ENCODE measurements at places on chromosomes 2 and 18.

DNA sequence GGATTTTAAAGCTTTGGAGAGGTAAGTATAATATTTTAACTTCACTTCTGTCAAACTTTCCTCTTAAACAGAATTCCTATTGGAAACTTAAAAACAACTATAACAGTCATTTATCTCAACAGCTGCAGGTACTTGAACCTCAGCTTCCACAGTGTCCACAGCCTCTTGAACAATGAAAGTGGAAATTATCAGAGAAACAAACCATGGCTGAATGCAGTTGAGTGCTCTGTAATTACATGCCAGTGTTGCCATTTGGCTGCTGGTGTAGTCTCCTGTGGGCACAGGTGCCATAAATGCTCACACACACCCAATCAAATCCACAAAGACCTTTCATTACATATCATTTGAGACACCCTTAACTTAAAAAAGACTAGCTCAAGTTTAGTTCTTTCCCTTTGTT lies 125.1 kb downstream of the CPS1 start:
- H3K27ac ChIP-seq: no peak overlapping the region
- H3K4me3 ChIP-seq: no peak overlapping the region
- no peaks in the 10 kb centered on the region for H3K36me3 ChIP-seq
- no peaks in the 10 kb centered on the region for H3K27me3 ChIP-seq

- H3K27me3 ChIP-seq: no peaks in the 10 kb centered on the region
- no peak overlapping the region for H3K27ac ChIP-seq
- H3K36me3 ChIP-seq: peaks cover 52% of the 10 kb centered on the region
- H3K4me1 ChIP-seq: no peaks in the 10 kb centered on the region
These were observed 544.8 kb downstream of the ARHGAP15 start for GRCh38 chr2:143674051-143674450.

- H3K4me3 ChIP-seq: no peak overlapping the region
- H3K4me1 ChIP-seq: no peaks in the 10 kb centered on the region
- H3K36me3 ChIP-seq: no peaks in the 10 kb centered on the region
- no peak for DNase-seq
- H3K27ac ChIP-seq: no peak overlapping the region
- H3K27me3 ChIP-seq: peaks cover 4% of the 10 kb centered on the region
These were observed 40.1 kb upstream of the EHBP1 start for GRCh38 chr2:62665446-62665845.

- DNase-seq: no peak
- H3K4me3 ChIP-seq: no peak overlapping the region
- no peak overlapping the region for H3K27ac ChIP-seq
- peaks cover 2% of the 10 kb centered on the region for H3K4me1 ChIP-seq
- H3K36me3 ChIP-seq: peaks cover 8% of the 10 kb centered on the region
- H3K27me3 ChIP-seq: peaks cover 3% of the 10 kb centered on the region
These were observed 25.3 kb downstream of the MMADHC start for GRCh38 chr2:149562324-149562723.

DNA sequence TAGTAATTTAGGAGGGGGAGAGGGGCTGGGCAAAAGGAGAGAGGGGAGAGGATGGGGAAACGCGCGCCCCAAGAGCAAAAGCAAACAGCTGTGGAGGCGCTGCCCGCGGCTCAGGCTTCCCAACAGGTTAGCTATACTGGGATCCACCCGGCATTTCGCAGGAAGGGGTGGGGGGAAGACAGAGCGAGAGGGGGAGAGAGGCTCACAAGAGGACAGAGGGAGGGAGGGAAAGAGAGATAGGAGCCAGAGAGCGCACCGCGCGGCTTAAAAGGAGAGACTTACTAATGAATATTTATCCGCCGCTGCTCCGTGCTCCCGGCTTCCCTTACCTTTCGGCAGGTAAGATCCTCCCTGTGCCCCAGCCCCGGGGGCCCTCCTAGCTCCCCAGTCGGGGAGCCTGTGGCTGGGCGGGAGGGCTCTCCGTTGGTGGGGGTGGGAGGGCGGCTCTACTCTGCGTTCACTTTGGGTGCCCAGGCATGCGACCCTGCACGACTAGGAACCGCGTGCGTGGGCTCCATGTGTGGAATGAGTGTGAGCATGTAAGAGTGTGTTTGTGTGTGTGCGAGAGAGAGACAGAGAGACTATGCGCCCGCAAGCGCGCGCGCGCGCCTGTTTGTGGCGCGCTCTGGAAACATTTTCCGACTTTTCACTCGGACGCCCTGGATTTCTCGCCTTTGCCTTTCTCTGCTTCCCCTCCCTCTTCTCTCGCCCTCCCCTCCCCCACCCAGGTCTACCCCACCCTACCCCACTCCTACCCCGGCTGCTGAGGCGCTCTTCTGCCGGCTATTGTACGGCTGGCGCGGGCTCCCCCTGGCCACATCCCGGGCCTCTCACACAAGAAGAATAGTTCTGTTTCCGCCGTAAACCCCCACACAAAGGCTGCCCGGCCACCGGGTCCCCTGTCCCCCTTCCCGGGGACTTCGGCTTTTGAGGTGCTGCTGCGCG lies 7.2 kb upstream of the SIX3 start:
- peaks cover 80% of the 10 kb centered on the region for H3K27me3 ChIP-seq
- no peak for DNase-seq
- H3K36me3 ChIP-seq: peaks cover 2% of the 10 kb centered on the region
- peaks cover 12% of the 10 kb centered on the region for H3K4me1 ChIP-seq
- H3K27ac ChIP-seq: no peak overlapping the region
- peak overlapping the region; percentile 34 for H3K4me3 ChIP-seq

GRCh38 chr18:45165871-45166270 lies 449.4 kb upstream of the SLC14A2 start:
- H3K27ac ChIP-seq: no peak overlapping the region
- no peaks in the 10 kb centered on the region for H3K4me1 ChIP-seq
- peaks cover 12% of the 10 kb centered on the region for H3K27me3 ChIP-seq
- no peak for DNase-seq
- H3K4me3 ChIP-seq: no peak overlapping the region

DNA sequence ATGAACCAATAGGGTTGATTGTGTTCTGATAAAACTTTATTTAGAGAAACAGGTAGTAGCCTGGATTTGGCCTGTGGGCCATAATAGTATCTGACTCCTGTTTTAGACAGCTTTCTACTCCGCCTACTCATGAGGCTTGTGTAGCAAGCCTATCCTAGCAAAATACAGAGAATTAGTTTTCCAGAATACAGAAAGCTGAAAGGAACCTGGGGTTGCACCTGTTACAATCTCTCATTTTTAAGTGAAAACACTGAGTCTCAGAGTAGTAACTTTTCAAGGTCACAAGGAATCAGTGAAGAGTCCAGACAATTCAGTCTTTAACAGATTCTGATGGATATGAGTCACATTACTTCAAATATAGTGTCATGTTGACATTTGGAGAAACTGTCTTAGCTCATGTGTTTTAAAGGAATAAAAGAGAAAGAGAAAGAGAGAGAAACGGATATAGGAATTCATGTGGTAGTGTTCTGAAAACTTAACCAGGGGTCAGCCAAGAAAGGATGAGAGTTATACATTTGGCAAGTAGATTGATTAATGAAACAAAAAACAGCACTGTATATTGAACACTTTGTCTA lies 17.0 kb downstream of the ARHGAP28 start:
- H3K4me1 ChIP-seq: no peaks in the 10 kb centered on the region
- DNase-seq: no peak
- no peaks in the 10 kb centered on the region for H3K27me3 ChIP-seq
- H3K27ac ChIP-seq: no peak overlapping the region

- no peaks in the 10 kb centered on the region for H3K36me3 ChIP-seq
- H3K27me3 ChIP-seq: no peaks in the 10 kb centered on the region
- H3K4me3 ChIP-seq: peak overlapping the region; percentile 83
These were observed 22.5 kb downstream of the TEX44 start for GRCh38 chr2:231615058-231615671.

GRCh38 chr2:130756053-130756873 lies 923 bp downstream of the AMER3 start:
- no peak overlapping the region for H3K4me3 ChIP-seq
- H3K36me3 ChIP-seq: no peaks in the 10 kb centered on the region
- no peak overlapping the region for H3K27ac ChIP-seq
- no peaks in the 10 kb centered on the region for H3K4me1 ChIP-seq
- DNase-seq: no peak

- no peaks in the 10 kb centered on the region for H3K36me3 ChIP-seq
- no peak overlapping the region for H3K4me3 ChIP-seq
- H3K4me1 ChIP-seq: no peaks in the 10 kb centered on the region
- no peak overlapping the region for H3K27ac ChIP-seq
- no peaks in the 10 kb centered on the region for H3K27me3 ChIP-seq
These were observed 22.1 kb downstream of the COL5A2 start for GRCh38 chr2:189157456-189157855.

GRCh38 chr18:11249391-11249790 lies 100.0 kb upstream of the PIEZO2 start:
- no peak overlapping the region for H3K4me3 ChIP-seq
- DNase-seq: no peak
- H3K4me1 ChIP-seq: no peaks in the 10 kb centered on the region

DNA sequence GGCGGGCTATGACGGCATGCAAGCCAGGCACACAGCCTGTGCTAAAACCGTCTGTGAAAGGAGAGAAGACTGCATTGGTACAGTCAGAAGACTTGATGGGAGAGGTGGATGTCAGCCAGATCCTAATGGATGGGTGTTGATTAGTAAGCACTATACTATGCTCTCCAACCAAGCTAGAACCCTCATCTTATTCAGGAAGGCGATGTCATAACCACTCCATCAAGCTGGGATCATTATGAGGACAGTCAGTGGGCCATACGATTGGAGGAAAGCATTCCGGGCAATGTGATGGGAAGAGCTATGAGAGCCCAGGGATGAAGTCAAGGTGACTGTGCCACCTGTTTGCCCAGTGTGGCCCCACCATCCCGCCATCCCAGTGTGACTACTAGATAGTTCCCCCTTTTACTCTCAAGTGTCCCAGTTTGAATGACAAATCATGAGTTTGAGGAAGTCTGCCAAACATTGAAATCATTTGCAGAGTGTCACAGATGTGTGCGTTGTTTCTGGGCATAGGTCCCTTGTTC lies 66.4 kb downstream of the MRPS9 start:
- no peaks in the 10 kb centered on the region for H3K27me3 ChIP-seq
- DNase-seq: no peak
- peaks cover 3% of the 10 kb centered on the region for H3K36me3 ChIP-seq
- H3K27ac ChIP-seq: no peak overlapping the region
- H3K4me1 ChIP-seq: no peaks in the 10 kb centered on the region

GRCh38 chr2:111643759-111644158 lies 240.2 kb downstream of the ANAPC1 start:
- no peak overlapping the region for H3K27ac ChIP-seq
- H3K27me3 ChIP-seq: peaks cover 46% of the 10 kb centered on the region
- H3K4me3 ChIP-seq: no peak overlapping the region
- peaks cover 5% of the 10 kb centered on the region for H3K4me1 ChIP-seq
- peaks cover 1% of the 10 kb centered on the region for H3K36me3 ChIP-seq
- DNase-seq: no peak

DNA sequence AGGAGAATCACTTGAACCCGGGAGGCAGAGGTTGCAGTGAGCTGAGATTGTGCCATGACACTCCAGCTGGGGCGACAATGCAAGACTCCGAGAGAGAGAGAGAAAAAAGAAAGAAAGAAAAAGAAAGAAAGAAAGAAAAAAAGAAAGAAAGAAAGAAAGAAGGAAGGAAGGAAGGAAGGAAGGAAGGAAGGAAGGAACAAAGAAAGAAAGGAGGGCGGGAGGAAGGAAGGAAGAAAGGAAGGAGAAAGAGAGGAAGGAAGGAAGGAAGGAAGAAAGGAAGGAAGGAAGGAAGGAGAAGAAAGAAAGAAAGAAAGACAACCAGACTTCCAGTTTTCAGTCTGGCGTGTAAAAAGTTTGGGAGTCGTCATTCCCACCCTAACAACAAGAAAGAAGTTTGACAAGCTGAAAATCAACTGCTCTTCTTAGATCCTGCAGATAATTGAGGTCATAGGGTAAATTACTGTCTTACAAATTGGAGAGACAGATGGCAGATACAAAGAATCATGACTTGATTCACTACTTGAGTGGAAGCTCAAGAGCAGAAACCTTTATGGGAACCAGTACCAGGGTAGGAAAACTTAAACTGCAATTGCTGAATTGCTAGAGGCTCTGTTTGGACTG lies 15.1 kb upstream of the CYP27C1 start:
- DNase-seq: no peak
- H3K27ac ChIP-seq: no peak overlapping the region
- no peaks in the 10 kb centered on the region for H3K4me1 ChIP-seq

DNA sequence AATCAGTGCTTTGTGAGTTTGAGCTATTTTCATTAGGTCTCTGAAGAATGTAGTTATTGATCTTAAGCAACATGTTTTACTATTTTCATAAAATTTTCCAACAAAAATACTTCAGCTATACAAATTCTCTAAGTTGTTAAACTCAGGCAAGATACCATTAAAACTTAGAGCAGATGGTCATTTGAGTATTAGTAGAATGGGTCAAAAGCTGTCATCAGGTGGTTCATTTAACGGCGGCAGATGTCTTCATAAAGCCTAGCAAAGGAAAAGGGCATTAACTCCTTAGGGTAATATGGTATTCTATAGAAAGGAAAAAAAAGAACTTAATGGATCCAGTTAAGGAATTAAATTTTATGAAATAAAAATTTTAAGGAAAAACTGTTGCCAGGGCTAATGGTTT lies 19.2 kb downstream of the MIB1 start:
- no peaks in the 10 kb centered on the region for H3K27me3 ChIP-seq
- H3K4me3 ChIP-seq: no peak overlapping the region
- H3K4me1 ChIP-seq: peaks cover 8% of the 10 kb centered on the region
